ENCODE measurements at places on chromosomes 2 and 18. TPM values are rescaled to one million over a fixed set of nuclear protein-coding genes. Genes with fewer than 3 reads are reported as not detected.

The ANKRD12 gene
- total RNA-seq: 91.7 TPM

The CDH2 gene
- 0.16 TPM for total RNA-seq

The GREB1L gene
- 0.05 TPM for total RNA-seq

The RUFY4 gene
- 5.6 TPM for total RNA-seq

The NTSR2 gene
- total RNA-seq: not detected

The DYTN gene
- total RNA-seq: not detected

The HOXD10 gene
- 4.4 TPM for total RNA-seq

The TNS1 gene
- total RNA-seq: 581 TPM
